ENCODE measurements at places on chromosomes 13 and 19.

DNA sequence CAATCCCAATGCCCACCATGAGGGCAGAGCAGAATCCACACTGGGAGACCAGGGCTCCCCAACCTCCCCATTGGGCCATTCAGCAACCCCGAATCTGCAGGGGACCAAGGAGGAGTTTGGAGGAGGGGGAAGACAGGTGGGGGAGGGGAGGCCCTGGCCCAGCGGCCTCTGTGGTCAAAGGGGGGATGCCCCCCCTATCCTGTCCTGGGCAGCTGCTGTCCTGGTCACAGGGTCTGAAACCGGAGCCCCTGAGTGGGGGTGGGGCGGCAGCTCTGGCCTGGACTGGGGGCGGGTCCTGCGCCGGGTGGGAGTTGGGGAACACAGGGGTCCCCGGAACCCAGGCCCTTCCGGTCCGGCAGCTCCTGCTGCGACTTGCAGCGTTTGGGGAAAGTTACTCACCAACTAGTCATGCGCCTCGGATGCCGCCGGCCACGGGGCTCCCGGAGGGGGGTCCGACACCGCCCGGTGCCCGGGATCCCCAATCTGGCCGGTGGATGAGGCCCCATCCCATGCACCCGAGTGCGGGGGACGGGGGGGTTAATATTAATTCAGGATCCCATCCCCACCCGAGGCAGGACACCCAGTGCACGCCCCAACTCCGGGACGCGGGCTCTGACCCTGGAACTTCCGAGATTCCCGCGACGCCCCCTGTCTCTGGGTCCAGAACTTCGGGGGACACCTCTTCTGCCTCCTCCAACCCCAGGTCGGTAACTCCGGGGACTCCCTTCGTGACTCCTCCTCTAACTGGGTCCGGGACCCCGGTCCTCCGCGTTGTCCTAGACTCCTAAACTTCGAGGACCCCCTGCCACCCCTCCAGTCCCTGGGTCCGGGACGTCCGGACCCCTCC lies 872 bp downstream of the HOMER3 start:
- DNase-seq: no peak

- DNase-seq: no peak
Measured at GRCh38 chr19:5417495-5418436, 37.5 kb upstream of the ZNRF4 start.

- DNase-seq: no peak
Measured at GRCh38 chr19:42356686-42357085, 31.3 kb downstream of the MEGF8 start.

DNA sequence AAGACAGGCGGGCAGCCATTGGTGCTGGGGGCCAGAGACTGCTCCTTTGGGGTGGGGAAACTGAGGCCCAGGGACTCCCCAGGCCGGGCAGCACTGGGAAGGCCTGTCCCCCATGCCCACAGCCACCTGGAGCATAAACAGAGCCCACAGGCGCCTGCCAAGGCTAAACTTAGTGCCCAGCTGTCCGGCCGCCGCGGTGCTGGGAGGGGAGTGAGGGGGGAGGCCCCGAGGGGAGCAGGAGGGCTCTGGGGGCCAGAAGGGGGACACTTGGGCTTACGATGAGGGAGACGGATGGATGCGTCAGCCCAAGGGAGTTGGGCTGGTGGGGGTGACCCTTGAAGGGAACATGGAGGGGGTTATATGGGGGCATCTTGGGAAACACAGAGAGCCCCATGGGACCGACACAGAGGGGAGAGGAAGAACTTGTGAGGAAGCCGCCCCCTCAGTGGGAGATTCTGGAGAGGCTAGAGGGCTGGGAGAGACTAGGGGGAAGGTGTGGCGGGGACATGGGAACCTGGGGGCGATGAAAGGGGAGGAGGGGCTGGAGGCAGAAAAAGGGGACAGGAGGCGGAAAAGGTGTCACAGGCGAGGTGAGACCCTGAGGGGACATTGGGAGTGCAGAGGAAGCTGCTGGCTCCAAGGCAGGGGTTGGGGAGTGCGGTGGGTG lies 2.2 kb downstream of the CERS1 start:
- DNase-seq: no peak

- no peak for DNase-seq
Measured at GRCh38 chr13:23427342-23427843, 6.1 kb downstream of the SACS start.

DNA sequence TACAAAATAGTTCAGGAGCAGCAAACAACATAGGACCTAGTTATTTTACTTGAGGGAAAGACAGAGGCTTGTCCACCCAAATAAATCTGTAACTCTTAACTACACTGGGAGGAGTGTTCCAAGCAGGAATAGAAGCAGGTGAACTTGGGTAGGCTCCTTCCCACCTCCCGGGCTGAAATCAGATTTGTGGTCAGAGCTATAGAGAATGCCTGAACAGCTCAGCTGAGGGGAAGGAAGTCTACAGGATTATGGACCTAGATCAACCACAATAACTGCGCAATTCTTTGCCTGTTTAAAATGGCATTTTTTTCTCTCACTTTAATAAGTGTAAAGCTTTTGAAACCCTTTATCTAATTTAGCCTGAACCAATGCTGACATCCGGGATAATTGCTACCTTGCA lies 73.5 kb upstream of the IRS2 start:
- no peak for DNase-seq

GRCh38 chr13:107625648-107626047 lies 589.7 kb downstream of the LIG4 start:
- no peak for DNase-seq

- DNase-seq: no peak
Measured at GRCh38 chr13:77222909-77223308, 104.0 kb downstream of the MYCBP2 start.

DNA sequence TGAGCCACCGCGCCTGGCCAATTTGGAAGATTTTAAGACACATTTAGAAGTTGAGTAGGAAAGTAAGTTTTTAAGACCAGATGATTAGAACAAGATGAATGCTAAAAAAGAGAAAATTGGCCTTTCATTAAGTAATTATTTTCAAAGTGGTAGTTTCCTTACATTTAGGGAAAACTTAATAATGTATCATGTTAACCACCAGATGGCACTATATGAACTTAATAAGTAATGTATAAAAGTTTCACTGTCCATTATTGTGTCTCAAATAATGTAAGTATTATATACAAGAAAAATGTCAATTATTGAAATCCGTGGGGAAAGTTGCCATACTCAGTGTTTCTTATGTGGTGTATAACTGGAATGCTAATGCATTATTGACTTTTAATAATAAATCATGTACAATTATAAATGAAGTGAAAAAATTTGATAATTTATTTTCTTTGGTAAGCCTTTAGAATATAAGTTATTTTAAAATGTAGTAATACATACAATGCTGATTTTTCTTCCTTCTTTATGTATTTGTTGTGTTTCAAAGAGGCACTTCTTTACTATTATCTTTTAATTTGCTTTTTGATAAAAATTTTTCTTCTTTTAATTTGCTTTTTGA lies 29.2 kb downstream of the COG6 start:
- no peak for DNase-seq

- DNase-seq: no peak
Measured at GRCh38 chr19:6273701-6274601, 5.8 kb downstream of the MLLT1 start.

- no peak for DNase-seq
Measured at GRCh38 chr19:18433015-18433691, 4.8 kb downstream of the ISYNA1 start.

DNA sequence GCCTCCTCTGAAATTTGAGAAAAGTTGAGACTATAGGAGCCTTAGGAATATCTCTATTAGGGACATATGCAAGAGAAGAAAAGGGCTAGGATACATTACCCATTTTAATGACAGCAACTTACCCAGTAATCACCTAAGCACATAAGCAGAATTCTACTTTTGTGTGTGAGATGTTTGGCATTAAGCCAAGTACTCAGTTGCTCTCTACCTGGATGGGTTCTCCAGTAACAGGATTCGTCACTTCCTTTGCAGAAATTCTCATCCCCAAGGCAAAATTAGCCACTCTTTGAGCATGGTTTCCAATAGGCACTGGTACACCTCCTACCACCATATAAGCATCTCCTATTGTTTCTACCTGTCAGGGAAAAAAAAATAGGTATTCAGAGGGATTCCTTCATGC lies 95.1 kb downstream of the C13orf42 start:
- no peak for DNase-seq

- no peak for DNase-seq
Measured at GRCh38 chr13:37446503-37446902, 152.1 kb downstream of the POSTN start.

DNA sequence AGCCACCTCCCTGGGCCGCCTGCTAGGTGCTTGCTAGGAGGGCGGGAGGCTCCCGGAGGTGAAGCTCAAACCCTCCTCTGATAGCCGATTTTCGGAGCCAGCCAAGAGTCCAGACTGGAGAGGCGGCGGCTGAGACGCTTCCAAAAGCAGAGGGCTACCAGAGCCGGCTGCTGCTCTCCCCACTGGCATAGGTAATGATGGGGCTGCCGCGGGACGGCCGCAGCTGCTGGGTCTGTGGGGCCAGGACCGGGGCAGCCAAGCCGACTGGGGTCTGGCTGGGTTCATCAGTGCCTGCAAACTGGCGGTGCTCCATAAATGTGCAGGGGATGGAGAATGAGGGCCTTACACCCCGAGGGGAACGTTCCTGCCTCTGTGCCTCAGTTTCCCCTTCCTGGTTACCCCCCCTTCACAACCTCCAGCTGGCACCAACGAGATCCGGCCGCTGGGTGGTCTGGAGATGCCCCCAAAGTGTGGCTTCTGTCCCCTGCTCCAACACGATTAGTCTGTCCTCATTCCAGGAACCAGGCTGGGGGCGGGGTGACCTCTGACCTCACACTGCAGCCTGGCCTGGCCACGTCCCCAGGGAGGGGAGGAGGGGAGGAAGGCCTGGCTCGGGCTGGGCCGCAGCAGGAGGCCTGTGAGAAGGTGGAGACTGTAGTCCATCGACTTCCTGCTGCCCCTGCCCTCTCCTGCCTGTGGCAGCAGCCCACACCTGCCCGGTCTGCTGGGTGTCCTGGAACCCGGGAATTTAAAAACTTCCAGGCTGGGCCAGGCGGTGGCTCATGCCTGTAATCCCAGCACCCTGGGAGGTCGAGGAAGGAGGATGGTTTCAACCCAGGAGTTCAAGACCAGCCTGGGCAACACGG lies 3.8 kb upstream of the WDR18 start:
- no peak for DNase-seq

DNA sequence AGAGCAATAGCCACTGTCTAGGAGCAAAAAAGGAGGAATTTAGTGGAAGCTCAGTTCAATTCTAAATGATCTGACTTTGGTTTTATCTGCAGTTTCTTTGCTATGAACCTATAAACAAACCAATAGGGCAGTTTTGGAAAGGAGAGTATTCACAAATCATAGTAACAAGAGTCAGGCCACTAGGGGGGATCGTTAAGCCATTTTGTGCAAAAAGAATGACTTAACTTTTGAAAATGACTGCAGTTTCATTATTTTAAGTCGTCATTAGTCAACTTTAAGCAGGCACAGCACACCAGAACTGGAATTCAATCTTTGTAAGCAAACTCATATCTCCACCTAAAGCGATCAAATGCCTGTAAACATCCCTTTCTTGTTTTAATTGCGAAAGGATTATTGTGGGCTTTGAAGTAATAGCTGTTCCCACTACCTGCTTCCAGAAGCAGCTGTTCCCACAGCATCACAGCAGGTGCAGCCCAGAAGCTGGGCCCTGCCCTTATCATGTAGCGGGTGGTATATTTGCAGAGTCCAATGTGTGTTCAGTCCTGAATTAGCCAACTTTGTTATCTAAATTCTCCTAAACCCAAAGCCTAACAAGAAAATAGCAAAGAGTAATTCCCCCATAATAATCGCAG lies 51.5 kb downstream of the SOX21 start:
- no peak for DNase-seq

- no peak for DNase-seq
Measured at GRCh38 chr13:24287748-24288287, 21.6 kb upstream of the C1QTNF9 start.

- DNase-seq: no peak
Measured at GRCh38 chr13:114132419-114133121, at the start of gene RASA3. RASA3 (minus strand) TSS chr13:114132623; CDS start chr13:114132489, 134 bp downstream.

DNA sequence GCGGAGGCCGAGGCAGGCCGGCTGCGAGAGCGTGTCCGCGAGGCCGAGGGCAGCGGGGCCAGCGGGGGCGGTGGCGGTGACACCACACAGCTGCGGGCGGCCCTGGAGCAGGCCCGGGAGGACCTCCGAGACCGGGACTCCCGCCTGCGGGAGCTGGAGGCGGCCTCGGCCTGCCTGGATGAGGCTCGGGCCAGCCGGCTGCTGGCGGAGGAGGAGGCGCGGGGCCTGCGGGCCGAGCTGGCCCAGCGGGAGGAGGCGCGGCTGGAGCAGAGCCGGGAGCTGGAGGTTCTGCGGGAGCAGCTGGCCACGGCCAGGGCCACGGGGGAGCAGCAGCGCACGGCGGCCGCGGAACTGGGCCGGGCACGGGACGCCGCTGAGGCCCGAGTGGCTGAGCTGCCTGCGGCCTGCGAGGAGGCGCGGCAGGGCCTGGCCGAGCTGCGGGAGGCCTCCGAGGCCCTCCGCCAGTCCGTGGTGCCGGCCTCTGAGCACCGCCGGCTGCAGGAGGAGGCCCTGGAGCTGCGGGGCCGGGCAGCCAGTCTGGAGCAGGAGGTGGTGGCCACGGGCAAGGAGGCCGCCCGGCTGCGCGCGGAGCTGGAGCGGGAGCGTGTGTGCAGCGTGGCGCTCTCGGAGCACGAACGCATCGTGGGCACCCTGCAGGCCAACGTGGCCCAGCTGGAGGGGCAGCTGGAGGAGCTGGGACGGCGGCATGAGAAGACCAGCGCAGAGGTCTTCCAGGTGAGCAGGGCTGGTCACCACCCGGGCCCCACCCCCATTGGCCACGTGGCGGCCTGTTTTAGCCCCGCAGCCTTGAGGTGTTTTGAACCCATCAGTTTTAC lies 11.7 kb upstream of the EBI3 start:
- DNase-seq: no peak

DNA sequence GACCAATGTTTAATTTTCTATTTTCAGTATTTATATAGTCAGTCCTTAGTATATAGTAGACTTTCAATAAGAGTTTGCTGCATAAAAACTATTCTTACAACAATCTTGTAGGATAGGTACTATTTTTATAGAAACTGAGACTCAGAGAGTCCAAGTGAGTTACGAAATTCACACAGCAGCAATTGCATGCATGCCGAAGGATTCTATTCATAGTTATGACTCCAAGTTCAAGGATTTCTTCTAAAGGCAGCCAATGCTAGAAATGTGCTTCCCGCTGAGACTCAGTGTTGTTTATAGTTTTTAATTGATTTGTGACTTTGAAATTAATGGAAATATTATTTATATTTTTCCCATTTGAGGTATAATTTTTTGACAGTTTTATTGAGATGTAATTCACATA lies 62.7 kb upstream of the CSNK1A1L start:
- DNase-seq: no peak

- DNase-seq: no peak
Measured at GRCh38 chr13:51050021-51050830, 60.8 kb downstream of the C13orf42 start.

GRCh38 chr13:29515372-29515771 lies 80.1 kb downstream of the SLC7A1 start:
- DNase-seq: no peak

Measured in activated CD8-positive, alpha-beta memory T cell treated with anti-CD3 and anti-CD28 coated beads for 1 hour (primary cell).